T-cell (primary cell): ENCODE measurements at places on chromosomes 7 and 10.

- DNase-seq = no peak
Measured at GRCh38 chr7:157468221-157469111, 131.7 kb downstream of the DNAJB6 start.

DNA sequence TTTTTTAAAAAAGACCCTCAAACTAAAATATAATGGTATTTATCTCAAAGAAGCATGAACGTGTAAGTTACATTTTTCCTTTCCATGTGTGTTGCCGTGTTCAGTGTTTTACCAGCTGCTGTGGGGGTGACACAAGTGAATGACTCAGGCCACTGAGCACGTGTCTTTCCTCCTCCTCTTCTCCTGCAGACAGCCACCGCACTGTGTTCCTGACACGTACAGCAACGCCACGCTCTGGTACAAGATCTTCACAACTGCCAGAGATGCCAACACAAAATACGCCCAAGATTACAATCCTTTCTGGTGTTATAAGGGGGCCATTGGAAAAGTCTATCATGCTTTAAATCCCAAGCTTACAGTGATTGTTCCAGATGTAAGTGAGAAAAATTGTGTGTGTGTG, 29.7 kb downstream of the TMEM248 start:
- DNase-seq = no peak

GRCh38 chr7:45924283-45924682, 3.2 kb upstream of the IGFBP3 start:
- no peak for DNase-seq

DNA sequence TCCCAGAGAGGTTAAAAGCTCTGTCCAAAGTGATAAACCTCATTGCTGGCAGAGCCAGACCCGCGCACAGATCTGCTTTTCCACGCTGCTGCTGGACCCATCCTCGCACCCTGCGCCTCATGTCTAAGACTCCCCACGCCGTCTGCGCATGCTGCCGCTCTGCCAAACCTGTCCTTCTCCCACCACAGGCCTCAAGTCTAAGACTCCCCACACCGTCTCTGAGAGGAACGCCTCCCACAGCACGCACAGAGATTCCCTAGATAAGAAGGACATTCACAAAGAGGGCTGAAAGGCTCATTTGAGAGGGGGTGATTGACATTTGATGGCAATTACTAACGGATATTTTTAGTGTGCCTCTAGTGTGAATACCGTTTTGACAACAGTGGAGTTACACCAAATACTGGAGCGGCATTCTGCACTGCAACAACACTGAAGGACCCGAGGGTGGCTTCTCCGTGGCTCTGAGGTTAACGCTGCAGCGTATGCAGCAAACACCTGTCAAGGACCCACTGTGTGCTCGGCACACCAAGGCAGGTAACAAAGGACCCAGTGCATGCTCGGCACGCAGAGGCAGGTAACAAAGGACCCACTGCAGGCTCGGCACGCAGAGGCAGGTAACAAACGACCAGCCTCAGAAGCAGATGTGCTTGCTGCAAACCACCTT, 231.4 kb downstream of the DNAJB6 start:
- DNase-seq = no peak

- no peak for DNase-seq
Measured at GRCh38 chr10:5949009-5949759, 28.2 kb downstream of the IL15RA start.

DNA sequence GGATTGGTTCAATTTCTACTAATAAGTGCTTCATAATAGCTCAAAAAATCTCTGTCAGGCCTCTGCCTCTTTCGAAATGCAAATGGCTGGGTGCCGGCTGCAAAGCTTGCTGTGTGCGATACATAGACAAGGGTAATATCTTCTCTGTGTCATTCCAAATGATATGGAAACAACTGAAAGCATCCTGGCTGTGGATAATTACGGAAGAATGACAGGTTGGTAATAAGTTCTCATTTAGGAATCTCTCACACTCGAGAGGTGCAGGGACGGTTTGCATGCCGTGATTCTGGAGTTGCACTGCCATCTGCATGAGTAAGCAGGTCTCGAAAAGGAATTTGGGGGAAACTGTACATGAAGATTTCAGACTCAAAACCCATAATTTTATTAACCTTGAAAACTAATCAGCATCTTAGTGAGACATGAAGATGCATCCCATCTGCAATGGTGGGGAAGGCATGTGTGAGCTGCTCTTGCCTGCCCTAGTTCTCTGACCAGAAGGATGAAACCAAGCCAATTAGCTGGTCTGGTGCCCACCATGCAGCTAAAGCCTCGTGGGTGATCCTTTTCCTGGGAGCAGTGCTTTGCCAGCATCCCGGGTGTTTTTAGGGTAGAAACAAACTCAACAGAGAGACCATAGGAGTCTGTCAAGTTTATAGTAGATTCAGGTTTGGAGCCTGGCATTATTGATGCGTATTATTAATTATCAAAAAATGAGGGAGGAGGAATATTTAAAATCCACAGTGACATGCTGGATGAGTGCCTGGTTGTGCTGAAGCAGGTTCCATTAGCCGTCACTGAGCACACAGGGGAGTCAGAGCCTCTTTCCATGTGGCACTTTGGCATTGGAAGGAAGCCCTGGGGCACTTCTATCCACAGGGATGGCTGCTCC, 503.6 kb upstream of the MGMT start:
- no peak for DNase-seq

GRCh38 chr10:35056686-35057085, 33.5 kb downstream of the CUL2 start:
- no peak for DNase-seq

GRCh38 chr7:113561446-113561845, 357.4 kb downstream of the PPP1R3A start:
- DNase-seq = no peak

DNA sequence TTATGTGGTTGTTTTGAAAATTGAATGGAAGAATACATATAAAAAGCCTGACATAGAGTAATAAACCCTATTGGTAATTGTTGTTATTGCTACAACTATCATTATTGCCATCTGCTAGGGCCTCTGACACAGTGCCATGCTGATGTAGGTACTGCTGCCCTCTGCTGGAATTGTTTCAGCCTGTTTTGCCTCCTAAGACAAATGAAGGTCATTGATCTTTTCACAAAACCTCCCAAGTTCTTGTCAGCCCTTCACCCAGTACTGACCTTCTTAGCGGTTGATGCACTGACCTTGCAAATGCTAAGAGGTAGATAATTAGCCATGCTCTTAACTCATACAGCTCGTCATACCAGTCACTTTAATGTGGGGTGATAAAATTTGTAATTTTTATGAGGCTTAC, 975.2 kb downstream of the SORCS1 start:
- DNase-seq = no peak

GRCh38 chr7:1868516-1869165, 198.6 kb downstream of the ELFN1 start:
- no peak for DNase-seq

DNA sequence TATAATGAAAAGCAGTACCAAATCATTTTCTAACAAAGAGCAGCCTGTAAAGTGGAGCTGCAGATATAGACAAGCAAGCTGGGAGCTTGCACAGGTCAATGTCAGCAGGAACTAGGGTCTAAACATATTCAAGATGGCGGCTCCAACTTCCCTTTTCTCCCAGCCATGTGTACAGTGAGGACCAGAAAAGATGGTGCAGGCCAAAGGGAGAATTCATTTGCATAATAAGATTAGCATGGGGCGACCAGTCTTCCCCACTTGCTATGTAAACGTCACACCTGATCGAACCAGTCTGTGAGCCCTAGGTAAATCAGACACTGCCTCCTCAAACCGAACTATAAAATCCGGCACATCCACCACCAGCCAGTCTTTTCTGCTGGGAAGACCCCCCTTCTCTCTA, 4.4 kb upstream of the RAPGEF5 start:
- DNase-seq = no peak

GRCh38 chr7:68205826-68206225, 1209.2 kb downstream of the TYW1 start:
- no peak for DNase-seq

- DNase-seq = no peak
Measured at GRCh38 chr10:88234297-88234696, 348.8 kb downstream of the RNLS start.

- DNase-seq = no peak
Measured at GRCh38 chr7:128863433-128863989, 855 bp downstream of the ATP6V1F start.

DNA sequence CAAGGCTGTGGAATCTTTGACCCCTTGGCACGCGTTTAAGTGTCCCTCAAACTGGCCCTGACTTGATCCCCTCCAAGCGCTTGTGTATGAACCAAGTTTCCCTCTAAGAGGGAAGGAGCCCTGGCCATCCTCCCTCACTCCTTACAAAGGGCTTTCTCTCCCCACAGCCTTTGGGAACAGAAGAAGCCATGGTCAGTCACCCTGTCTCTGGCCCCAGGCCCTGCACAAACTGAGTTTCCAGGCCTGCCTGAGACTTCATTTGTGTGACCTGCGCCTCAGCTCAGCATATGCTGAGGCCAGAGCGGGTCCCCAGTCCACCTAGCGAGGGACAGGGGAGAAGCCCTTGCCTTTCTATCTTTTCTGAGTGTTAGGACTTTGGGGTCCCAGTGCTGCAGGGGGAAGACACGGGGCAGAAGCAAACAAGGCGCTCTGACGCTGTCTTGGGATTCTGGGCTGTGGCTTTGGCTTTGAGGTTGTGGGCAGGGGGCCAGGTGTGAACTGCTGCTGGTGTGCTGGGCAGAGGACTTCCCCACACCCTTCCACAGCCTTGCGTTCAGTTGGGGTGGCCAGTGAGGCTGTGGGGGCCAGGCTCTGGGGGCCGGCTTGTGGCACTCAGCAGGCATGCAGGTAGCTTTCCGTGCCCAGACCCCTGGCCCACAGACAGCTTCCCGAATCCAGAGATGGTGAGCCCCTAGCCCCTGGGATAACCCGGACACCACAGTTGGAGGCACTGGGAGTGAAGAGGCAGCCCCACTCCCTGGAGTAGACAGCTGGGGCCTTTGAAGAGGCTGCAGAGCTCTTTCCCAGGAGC, 1.5 kb downstream of the RET start:
- no peak for DNase-seq

DNA sequence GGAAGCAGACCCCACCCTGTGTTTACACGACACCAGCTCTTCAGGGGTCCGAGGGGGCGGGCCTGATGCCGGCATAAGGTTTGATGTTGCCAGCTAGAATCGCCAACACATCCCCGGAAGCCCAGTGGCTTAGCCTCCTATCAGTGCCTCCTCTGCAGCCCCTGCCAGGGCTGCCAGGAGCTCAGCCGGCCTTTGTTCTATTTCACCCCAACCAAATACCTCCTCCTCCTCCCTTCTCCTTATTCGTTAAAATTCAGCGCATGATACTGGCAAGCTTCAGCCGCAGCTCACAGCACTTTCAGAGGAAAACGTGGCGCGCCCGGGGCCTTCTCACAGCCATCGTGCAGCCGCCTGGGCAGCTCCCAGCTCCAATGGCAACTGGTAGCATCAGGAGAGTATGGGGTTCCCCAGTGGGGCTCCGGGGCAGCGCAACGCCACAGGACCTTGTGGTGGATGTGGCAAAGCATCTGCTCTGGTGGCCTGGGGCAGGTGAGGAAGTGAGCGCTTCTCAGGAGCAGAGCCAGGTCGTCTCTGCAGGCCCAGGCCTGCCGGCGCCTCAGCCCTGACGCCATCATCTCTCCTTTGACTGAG, 176.4 kb upstream of the RHEB start:
- DNase-seq = no peak

DNA sequence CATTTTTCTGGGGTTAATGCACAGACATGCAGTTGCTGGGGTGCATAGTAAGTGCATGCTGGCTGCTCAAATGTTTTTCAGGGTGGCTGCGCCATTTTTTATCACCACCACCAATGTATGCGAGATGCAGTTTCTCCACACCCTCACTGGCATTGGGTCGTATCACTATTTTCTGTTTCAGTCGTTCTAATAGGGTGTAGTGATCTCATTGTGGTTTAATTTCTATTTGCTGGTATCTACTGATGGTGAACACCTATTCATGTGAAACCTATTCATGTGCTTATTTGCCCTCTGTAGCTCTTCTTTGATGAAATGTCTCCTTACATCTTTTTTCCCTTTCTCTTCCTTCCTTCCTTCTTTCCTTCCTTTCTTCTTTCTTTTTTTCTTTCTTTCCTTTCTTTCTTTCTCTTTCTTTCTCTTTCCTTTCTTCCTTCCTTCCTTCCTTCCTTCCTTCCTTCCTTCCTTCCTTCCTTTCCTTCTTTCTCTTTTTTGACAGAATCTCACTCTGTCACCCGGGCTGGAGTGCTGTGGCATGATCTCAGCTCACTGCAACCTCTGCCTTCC, 84.3 kb downstream of the ELFN1 start:
- DNase-seq = no peak

- no peak for DNase-seq
Measured at GRCh38 chr10:127345231-127345965, 149.0 kb upstream of the INSYN2A start.

DNA sequence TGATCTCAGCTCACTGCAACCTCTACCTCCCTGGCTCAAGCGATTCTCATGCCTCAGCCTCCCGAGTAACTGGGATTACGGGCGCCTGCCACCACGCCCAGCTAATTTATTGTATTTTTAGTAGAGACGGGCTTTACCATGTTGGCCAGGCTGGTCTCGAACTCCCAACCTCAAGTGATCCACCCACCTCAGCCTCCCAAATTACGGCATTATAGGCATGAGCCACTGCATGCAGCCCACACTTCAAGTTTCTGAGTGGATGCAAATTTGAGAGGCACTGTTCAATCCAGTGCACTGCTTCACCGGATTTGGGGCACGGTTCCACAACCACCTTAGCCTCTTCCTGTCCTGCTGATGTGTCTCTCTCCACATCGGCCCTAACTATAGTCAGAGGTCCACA, 16.5 kb downstream of the CNPY1 start:
- no peak for DNase-seq

- no peak for DNase-seq
Measured at GRCh38 chr7:137967143-137968018, 34.5 kb downstream of the CREB3L2 start.

GRCh38 chr7:40298421-40298820, 163.6 kb downstream of the SUGCT start:
- DNase-seq = no peak

GRCh38 chr10:124239134-124239533, 145.7 kb upstream of the CHST15 start:
- no peak for DNase-seq

GRCh38 chr7:115526278-115526677, 504.3 kb downstream of the TFEC start:
- no peak for DNase-seq

DNA sequence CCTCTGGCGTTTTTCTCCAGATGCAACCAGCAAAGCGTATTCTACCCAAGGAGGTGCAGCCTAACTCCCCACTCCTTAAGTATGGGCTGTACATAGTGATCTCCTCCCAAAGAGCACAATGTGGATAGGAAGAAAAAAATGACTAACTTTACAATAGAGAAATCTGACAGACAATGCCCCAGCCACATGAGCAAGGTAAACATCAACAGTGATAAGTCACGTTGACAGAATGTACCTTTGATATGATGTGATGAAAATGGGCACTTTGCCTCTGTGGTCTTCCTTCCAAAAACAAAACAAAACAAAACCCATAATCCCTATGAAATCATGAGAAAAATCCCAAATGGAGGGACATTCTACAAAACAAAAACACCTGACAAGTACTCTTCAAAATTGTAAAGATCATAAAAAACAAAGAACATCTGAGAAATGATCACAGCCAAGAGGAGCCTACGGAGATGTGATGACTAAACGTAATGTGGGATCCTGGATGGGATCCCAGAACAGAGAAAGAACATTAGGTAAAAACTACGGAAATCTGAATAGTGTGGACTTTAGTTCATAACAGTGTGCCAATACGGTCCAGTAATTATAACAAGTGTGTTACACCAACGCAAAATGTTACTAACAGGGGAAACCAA, 50.6 kb downstream of the ABLIM1 start:
- DNase-seq = no peak

- DNase-seq = no peak
Measured at GRCh38 chr10:125133696-125134482, 26.5 kb downstream of the CTBP2 start.

GRCh38 chr10:128877936-128878335, 589.1 kb upstream of the MGMT start:
- DNase-seq = no peak
